ENCODE measurements at places on chromosomes 6 and 20.

DNA sequence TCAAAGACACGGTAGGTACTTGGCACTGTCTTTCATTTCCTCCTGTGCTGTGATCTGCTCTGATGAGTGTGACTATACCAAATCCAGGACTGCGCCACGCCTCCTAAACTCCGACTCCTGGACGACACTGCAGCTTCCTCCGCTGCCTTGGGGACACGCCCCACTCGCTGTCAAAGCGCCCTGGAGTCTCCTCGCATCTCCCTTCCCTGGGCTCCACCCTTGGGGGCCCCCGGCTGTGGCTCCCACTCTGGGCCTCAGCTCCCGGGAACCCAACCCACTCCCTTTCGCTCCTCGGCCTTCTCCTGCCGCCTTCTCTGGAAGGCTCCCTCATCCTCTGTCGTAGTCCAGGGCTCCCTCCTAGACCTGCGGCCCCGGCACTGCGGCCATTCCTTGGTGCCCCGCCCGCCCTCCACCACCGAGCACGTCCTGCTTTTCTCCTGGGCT is 61.2 kb downstream of the RSPH3 start:
- DNase-seq = no peak

DNA sequence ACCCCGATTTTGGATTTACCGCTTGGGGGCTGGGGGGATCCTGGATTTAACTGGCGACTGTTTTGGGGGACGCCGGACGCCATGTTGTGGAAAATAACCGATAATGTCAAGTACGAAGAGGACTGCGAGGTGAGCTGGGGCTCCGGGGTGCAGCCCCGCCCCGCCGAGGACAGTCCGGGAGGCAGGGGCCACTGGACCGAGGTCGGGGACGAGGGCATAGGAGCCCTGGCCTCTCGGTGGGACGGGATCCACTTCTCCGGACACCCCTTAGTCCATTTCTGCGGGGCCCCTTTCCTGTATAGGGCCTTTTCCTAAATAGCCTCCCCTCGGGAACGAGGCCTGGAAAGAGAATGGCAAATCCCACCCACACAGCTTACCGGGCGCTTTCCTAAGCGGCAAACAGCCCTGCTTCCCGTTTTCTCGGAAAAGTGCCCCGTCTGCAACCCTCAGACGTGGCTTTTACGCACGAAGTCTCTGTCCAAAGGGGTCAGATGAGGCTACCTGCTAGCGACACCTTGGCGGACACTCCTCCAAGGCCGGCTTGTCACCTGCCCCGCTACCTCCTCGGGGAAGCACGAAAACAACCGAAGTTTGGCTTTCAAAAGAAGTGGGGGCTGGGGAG is 469 bp downstream of the TFAP2C start:
- DNase-seq = no peak

- no peak for DNase-seq
Measured at GRCh38 chr6:55818482-55818881, 56.9 kb downstream of the BMP5 start.

DNA sequence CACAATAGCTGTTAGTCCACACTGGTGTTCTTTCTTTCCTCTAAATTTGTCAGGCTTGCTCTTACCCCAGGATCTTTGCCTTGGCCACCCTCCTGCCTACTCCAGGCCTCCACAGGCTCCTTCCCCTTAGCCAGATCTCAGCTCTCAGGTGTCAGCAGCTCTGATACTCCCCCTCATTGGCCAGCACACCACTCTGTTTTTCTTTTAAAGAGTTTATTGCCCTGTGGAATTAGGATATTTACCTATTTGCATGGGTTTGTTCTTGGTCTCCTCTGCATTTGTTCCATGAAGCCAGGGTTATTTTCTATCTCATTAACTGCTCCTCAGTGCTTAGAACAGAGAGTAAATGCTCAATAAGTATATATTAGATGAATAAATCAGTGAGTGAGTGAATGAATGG is 36.8 kb downstream of the GCNT2 start:
- DNase-seq = no peak

DNA sequence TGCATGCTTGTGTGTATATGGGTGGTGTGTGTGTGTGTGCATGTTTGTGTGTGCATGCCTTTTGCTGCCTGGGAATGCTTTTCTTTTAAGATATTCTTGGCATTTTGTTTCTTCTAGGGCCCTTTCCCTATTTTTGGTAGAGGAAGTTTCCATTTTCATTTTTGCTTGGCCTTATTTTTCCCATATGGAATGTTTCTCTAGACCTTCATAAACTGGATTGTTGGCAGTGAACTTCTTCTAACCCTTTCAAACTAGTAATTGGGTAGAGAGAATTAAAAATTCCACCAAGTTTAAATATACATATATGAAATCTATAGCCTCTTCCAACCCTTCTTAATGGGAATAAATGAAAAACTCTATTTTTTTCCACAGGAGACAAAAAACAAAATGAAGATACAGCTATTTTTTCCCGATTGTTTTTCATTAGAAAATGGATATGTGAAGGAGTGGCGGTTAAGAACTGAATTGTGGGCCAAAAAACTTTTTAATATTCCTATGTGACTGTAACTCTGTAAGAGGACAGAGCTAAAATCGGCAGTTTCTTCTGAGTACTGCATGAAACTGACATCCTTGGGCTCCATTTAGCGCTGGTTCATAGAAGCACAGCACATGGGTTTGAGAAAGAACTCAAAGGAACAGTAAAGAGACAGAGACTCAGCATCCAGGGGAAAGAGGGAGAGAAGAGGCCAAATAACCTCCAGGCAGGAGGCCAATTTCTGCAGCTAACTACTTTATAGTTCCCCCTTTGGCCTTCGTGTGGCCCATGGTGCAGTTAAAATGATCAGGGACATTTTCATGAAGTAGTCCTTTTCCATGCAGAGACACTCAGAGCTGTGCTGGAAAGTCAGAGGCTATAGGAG is 102.1 kb downstream of the TMEM170B start:
- DNase-seq = no peak

GRCh38 chr20:62367136-62367632 is at the start of gene LAMA5:
TSS of gene LAMA5 (minus strand) at chr20:62367312. CDS start at chr20:62367245, 67 bp downstream.
- DNase-seq = no peak

- peak; percentile 31 for DNase-seq
Measured at GRCh38 chr20:50272724-50273446, 82.3 kb downstream of the CEBPB start.

DNA sequence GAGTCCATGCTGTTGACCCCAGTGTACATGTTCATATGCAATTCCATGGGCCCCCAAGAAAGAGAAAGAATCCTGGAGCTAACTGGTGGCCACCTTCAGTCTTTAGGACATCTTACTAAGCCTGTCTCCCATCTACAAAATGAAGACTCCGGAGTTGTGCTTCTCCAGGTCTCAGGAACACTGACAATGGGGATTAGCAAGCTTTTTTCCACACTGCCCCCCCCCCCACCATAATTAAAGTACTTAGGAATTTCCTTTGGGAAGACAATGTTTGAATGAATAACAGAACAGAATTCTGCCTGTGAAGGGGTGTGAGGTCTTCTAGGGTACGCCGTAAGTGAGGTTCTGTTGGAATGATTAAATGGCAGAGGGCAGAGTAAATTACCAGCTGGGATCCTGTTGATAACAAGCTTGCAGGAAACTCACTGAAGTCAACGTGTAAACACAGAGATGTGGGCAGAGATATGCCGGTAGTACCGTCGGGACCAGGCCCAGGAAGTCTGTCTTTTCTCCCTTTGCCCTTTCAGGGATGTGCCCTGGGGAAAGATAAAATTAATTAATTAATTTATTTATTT is 63.1 kb downstream of the ANKRD6 start:
- no peak for DNase-seq

- peak; percentile 93 for DNase-seq
Measured at GRCh38 chr20:47847884-47848485, 62.7 kb upstream of the SULF2 start.

DNA sequence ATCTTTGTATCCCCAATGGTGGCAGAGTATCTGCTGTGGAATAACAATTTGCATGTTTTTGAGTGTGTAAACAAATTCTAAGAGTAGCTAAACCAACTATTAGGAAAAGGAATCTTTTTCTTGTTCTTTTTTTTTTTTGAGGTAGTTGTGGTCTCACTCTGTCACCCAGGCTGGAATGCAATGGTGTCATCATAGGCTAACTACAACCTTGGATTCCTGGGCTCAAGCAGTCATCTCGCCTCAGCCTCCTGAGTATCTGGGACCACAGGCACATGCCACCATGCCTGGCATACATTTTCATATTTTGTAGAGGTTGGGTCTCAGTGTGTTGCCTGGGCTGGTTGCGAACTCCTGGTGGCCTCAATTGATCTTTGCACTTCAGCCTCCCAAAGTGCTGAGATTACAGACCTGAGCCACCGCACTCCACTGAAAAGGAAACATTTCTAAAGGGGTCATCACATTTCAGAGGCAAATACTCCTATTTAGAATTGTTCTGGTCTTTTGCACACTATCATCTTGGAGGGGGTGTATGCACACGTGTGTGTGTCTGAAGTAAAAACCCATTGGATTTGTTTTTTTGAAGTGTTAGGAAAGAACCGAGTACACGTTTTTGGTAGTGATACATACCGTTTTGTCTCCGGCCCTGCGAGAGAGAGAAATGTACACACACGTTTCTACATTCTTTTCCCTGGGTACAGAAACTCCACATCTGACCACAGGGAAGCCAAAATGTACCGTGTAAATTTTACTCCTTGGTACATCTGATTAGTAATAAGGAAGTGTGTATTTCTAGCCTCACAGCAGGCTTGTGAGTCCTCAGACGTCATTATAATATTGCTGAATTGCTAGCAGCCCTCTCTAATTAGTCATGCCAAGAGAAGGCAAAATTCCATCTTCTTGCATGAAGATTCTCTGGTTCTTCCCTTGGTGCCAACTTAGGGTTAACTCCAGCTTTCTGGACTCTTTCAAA is 183.6 kb downstream of the JARID2 start:
- DNase-seq = no peak

GRCh38 chr6:3290931-3291211 is 32.1 kb downstream of the PSMG4 start:
- DNase-seq = no peak

DNA sequence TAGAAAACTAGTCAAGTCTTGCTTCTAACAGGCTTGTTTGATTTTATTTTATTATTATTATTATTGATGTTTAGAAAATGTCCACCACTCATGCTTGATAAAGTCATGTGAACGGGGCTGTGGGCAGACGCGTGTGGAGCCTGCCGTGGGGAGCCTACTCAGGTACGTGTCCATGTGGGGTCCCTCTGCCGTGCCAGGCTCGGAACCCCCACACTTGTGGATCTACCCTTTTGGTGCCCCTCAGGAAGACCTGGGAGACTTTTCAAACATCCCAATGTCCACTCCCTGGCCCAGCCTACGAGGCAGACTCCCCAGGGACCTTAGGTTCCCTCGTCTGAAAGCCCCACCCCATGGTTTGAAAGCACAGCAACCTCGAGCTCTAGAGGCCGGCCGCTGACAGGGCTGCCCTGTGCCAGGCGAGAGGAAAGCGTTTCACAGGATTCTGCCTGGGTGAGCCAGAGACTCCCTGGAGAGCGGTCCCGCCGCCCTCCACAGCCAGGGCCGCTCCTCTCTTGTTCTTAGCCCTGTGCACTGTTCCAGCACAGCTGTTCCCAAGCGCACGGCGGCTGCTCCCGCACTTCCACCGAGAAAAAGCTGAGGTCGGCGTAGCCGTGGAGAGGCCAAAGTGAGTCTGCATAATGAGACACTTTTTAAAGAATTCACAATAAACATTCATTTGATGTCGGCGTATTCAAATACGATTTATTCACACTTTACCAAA is 249.7 kb downstream of the TTLL2 start:
- DNase-seq = no peak

GRCh38 chr20:47606414-47606982 is 104.8 kb downstream of the NCOA3 start:
- DNase-seq = no peak

- no peak for DNase-seq
Measured at GRCh38 chr6:34490390-34491090, 24.7 kb downstream of the PACSIN1 start.

- no peak for DNase-seq
Measured at GRCh38 chr20:34037121-34037520, 43.4 kb downstream of the RALY start.

- no peak for DNase-seq
Measured at GRCh38 chr6:8738951-8739350, 303.6 kb upstream of the SLC35B3 start.

GRCh38 chr6:39836606-39837005 is 44.4 kb downstream of the DAAM2 start:
- DNase-seq = no peak

DNA sequence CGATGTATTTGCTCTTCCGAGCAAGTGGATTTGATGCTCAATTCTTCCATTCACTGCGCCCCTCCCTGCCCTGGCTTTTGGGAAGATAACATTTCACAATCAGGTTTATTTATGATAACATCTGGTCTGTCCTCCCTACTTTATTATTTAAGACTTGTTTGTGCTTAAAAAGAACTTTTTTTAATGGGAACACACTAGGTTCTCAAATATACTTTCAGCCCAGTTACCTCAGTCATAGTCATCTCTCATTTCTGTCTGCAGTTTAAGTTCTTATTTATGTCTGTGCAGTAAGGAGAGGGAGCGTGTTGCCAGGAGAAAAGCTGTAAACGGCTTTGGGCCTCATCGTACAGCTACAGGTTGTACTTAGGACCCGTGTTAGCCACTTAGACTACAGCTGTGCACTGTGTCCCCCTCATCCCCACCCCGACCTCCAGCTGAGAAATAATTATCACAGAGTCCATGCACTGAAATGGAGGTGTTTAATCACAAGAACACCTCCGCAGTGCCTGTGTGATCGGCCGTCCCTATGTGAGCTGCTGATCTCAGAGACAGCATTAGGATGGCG is 99.3 kb downstream of the RPP40 start:
- DNase-seq = no peak
